ENCODE measurements at places on chromosomes 16 and 17.

DNA sequence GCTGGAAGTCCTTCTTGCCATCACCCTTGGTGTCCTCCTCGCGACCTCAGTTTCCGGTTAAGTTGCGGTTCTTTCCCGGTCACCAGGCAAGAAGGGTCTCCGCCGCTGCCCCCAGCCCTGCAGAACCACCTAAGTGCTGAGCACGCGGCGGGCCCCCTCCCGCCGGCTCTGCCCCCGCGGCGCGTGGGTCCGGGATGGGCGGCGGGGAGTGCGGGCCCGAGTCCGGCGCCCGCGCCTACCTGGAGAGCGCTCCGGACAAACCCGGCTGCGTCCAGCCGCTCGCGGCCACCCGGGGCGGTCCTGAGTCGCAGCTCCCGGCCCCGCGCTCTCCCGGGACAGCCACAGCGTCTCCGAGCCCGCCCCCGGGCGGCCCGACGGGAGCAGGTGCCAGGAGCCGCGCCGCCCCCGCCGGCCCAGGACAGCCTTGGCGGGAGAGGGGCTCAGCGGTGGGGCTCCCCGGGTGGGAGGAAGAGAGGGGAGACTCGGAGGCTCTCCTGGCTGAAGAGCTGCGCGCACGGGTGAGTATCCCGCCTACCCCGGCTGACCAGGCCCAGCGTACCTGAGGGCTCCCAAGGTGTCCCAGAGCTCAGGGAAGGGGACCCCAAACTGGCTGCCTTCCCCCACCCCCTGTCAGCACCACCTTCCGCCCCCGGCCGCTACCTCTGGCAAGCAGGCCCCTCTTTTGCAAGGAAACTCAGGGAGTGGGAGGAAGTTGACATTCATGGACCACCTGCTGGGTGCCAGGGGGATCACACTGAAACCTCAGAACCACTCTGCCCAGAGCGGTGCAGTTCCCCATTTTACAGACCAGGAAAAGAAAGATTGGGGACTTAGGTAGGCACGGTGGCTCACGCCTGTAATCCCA, 22.2 kb upstream of the C17orf113 start:
- DNase-seq = no peak

DNA sequence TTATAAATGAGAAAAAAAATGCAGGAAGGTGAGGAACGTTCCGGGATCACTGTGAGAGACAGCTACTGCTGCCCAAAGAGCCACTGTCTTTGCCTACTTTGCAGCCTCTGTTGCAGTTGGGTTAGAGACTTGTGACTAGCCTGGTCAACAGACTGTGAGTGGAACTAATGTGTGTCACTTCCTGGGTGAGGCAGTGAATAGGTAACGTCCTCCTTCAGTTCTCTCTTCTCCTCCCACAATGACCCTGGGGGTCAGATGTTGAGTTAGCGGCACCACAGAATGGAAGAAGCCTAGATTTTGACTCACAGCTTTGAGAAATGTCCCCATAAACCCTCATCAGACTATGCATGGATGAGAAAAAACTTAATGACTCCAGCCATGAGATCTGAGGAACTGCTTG, 5.2 kb downstream of the C16orf46 start:
- DNase-seq = no peak

GRCh38 chr17:75316253-75316652, 27.0 kb upstream of the SLC25A19 start:
- no peak for DNase-seq

GRCh38 chr17:78598013-78598471, 20.8 kb upstream of the DNAH17 start:
- DNase-seq = peak; percentile 57

DNA sequence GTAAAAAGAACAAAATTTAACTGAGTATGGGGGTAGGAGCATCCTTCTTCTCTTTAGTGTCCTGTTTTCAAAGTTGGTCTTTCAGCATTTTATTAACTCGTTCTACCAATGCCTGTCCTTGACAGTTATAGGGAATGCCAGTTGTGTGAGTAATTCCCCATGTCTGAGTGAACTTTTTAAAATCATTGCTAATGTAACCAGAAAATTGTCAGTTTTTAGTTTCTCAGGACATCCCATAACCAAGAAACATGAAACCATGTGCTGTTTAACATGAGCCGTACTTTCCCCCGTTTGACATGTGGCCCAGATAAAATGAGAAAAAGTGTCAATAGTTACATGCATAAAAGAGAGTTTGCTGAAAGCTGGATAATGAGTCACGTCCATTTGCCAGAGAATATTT, 71.4 kb upstream of the ARL4D start:
- DNase-seq = no peak

DNA sequence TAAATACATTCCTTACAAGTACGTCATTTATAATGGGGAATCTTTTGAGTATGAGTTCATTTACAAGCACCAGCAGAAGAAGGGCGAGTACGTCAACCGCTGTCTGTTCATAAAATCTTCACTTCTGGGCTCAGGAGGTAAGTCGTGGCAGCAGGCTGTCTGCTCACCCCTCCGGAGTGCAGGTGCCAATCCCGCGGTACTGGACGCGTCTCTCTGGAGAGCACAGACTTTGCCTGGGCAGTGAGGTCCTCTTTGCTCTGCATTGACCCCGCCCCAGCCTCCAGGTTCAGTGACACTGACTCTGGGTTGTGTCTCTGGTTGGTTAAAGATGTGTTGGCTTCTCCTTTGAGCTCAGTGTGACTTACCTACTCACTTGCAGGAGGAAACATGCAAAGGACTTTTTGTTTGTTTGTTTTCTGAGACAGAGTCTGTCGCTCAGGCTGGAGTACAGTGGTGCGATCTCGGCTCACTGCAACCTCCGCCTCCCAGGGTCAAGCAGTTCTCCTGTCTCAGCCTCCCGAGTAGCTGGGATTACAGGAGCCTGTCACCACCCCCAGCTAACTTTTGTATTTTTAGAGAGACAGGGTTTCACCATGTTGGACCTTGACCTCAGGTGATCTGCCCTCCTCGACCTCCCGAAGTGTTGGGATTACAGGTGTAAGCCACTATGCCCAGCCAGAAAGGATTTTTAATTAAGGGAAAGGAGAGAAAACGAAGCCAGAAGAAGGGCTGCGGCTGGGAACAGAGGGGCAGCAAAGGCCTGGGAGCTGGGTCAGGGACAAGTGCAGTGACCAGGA, 31.2 kb downstream of the RNF213 start:
- no peak for DNase-seq

GRCh38 chr17:74339537-74340195, 13.6 kb downstream of the KIF19 start:
- no peak for DNase-seq

- no peak for DNase-seq
Observed at GRCh38 chr16:73383988-73384365, 336.0 kb upstream of the ZFHX3 start.

GRCh38 chr16:14071576-14072271, 605 bp downstream of the MRTFB start:
- DNase-seq = no peak

GRCh38 chr16:66412182-66412581, 14.9 kb upstream of the BEAN1 start:
- no peak for DNase-seq

- no peak for DNase-seq
Observed at GRCh38 chr16:3190949-3191353, 2.9 kb downstream of the OR1F1 start.

DNA sequence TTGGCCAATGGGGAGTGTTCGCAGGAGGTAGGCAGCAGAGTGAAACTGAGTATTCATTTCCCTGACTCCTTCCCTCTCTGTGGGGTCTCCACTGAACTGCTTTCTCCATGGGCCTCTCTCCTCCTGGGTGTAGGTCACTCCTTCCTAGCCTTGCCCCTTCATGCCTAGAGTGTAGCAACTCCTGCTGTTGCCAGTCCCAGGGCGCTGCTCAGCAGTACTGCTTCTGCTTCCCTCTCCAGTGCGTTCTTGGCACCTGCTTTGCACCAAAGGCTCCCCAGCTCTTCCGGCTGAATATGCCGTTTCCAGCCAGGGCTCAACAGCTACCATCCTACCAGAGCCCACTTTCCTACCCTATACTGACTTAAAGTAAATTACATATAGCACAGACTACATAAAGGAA, 92.2 kb downstream of the MAF start:
- DNase-seq = no peak

DNA sequence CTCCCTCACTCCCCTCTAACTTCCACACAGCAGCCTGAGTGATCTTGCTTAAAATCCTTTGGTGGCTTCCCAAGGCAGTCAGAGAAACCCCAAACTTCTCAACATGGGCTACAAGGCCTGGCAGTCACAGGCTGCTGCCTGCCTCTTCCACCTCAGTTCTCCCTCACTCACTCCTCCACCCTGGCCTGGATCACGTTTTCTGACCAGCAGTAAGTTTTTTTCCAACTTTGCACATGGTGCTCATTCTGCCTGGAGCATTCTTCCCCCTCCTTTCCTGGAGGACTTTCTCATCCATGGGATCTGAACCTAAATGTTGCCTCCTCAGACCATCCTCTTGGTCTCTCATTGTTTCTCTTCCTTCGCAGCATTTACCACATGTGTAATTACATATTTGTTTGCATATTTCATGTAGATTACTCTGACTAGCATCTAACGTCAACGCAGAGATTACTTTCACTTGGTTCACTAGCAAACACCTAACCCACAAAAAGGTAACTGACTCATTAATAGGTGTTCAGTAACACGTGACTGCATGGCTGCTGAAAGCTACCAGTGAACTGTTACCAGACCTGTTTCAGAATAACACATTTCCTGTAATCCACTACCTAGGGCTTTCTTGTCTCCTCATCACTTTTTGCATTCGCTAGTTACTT, 17.1 kb downstream of the GNA13 start:
- DNase-seq = no peak

GRCh38 chr17:31654936-31655335, 204.1 kb downstream of the COPRS start:
- DNase-seq = no peak

DNA sequence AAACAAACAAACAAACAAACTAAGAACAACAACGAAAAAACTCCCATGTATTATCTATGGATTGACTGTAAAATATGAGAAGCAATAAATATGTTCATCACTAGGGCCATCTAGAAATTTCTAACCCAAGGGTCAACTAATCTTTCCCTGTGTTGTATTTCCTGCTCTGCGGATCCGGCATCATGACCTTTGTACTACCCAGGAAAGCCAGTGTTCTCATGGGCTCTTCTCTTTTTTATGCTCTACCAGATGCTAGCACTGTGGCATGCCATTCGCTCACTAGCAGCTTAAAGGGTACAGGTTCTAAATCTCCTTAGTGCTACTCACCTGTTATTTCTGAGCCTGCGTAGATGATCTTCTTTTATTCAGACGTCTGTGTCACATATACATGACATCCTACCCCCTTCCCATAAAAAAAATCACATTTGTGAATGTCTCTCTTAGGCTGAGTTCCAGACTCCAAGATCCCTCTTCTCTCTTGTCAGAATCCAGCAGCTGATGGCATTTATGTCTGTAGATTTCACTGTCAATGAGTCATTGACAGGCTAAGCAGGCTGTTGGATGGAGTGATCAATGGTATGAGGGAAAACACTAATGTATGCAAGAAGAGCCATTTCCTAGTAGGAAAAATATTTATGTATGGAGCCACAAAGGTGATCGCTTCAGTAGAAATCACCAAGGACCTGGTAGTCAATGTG, 100.0 kb downstream of the WWOX start:
- no peak for DNase-seq

DNA sequence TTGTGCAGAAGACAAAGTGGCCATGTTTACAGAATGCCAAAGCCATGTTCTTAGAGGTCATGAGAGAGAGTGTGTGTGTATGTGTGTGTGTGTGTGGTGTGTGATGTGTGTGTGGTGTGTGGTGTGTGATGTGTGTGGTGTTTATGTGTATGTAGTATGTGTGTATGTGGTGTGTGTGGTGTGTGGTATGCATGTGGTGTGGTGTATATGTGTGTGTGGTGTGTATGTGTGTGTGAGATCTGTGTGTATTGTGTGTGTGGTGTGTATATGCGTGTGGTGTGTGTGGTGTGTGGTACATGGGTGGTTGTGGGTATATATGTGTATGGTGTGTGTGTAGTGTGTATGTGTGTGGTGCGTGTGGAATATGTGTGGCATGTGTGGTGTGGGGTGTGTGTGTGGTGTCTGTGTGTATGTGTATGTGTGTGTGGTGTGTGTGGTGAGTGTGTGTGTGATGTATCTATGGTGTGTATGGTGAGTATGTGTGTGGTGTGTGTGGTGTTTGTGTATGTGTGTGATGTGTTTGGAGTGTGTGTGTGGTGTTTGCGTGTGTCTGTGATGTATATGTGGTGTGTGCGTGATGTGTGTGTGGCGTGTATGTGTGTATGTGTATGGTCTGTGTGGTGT, 8.2 kb upstream of the KRT17 start:
- no peak for DNase-seq

DNA sequence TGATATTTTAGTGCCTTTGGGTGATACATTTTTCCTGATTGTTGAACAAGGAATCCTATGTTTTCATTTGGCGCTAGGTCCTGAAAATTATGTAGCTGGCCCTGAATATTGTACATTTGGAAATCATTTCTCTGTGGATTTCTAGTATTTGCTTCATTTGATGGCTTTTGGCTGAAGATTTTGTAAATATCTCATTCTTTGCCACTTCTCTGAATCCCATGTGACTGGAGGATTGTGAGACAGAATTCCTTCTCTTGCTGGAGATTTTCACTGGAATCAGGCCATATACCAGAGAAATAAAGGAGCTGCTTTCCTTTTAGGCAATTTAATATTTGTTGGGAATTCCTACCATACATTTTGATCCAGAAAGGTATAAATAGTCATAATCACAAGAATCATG, 8.6 kb downstream of the KRT28 start:
- DNase-seq = no peak

GRCh38 chr16:1978476-1979120, 2.7 kb downstream of the NOXO1 start:
- no peak for DNase-seq

DNA sequence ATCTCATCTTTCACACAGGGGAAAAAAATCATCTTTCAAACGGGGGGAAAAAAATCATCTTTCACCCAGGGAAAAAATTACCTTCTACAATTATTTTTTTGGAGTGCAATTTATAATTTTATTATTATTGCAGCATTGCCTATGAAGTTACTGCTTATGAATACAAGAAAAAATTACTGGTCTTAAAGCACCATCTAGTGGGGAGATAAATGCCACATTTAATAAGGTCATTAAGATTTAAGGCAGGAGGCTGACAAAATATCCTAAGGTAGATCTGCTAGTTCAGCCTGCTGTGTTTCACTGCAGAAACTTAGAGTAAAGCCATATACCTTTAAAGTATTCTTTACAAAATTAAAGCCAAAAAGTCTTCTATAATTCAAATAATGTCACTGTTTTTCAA, 13.7 kb downstream of the SHCBP1 start:
- peak; percentile 22 for DNase-seq

DNA sequence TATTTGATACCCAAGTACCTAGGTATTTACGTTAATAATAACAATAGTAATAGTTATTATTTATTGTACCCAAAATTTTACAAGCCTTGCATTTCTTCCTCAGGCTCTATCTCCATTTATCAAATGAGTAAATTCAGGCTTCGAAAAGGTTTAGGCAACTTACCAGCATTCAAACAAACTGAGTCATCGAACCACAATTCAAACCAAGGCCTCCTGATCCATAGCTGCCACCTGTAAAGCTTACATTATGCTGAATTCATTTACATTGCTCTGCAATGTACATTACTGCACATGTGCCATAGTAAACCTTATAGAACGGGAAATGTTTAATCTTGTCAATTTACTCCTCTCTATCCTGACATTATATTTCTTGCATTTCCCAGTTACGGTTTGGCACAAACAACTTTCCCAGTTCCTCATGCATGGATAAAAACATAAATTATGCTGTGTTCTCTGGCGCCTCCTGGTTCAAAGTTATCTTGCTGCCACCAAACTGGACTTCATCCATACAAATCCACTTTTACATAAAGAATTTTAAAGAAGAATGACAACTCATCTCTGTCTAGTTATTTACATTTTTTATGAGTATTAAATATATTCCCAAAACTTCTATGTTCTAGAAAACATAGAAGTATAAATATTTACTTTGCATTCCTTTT, 360.6 kb upstream of the SOX9 start:
- DNase-seq = peak; percentile 25

All from fibroblast of skin of left biceps (primary cell).